Bronchial smooth muscle cell (primary cell): ENCODE measurements at places on chromosomes 6 and 20. TPM values are rescaled to one million over a fixed set of nuclear protein-coding genes. Genes with fewer than 3 reads are reported as not detected.

The NHSL1 gene
- total RNA-seq = 15.6 and 19.7 TPM in 2 replicates

The EPB41L1 gene
- 12.0 and 12.4 TPM in 2 replicates for total RNA-seq

The MYH7B gene
- total RNA-seq = 0.16 and 0.26 TPM in 2 replicates

The SLC22A3 gene
- total RNA-seq = under 0.01 and 0.09 TPM in 2 replicates

The HLA-DPB1 gene
- 3.5 and 10.4 TPM in 2 replicates for total RNA-seq

The GZF1 gene
- total RNA-seq = 19.9 and 46.9 TPM in 2 replicates

The RBBP8NL gene
- total RNA-seq = not detected in 2 replicates

The PTPRK gene
- total RNA-seq = 51.5 and 79.5 TPM in 2 replicates

The ZNF341 gene
- total RNA-seq = 0.94 and 0.95 TPM in 2 replicates

The SOX18 gene
- total RNA-seq = under 0.01 TPM in 1 of 2 replicates, not detected in the other

The DSN1 gene
- 5.7 and 5.8 TPM in 2 replicates for total RNA-seq

The FHL5 gene
- not detected in 2 replicates for total RNA-seq

The PRSS16 gene
- total RNA-seq = not detected in 2 replicates

The ARHGAP40 gene
- total RNA-seq = not detected in 2 replicates

The COL9A3 gene
- 0.52 and 1.1 TPM in 2 replicates for total RNA-seq

The TRDN gene
- not detected in 2 replicates for total RNA-seq

The BHLHE23 gene
- total RNA-seq = not detected in 2 replicates

The OSBPL2 gene
- total RNA-seq = 24.3 and 26.3 TPM in 2 replicates

The SFTA2 gene
- not detected in 2 replicates for total RNA-seq

The CD40 gene
- 0.52 and 0.95 TPM in 2 replicates for total RNA-seq

The VGLL2 gene
- not detected in 2 replicates for total RNA-seq

The METTL24 gene
- total RNA-seq = 0.16 and 0.43 TPM in 2 replicates

The DACT2 gene
- total RNA-seq = not detected in 2 replicates

The LRRN4 gene
- total RNA-seq = not detected in 2 replicates

The CALHM4 gene
- not detected in 2 replicates for total RNA-seq

The MUCL3 gene
- total RNA-seq = not detected in 2 replicates

The ARFGEF3 gene
- total RNA-seq = under 0.01 TPM in 2 replicates

The PNPLA1 gene
- not detected in 2 replicates for total RNA-seq

The TRIM40 gene
- not detected in 2 replicates for total RNA-seq
